ENCODE measurements at places on chromosomes 12 and 14.

GRCh38 chr12:1797011-1797901 lies 23.1 kb upstream of the LRTM2 start:
- no peak for DNase-seq

- DNase-seq, result no peak
Measured at GRCh38 chr14:87830443-87831096, 162.4 kb downstream of the GALC start.

DNA sequence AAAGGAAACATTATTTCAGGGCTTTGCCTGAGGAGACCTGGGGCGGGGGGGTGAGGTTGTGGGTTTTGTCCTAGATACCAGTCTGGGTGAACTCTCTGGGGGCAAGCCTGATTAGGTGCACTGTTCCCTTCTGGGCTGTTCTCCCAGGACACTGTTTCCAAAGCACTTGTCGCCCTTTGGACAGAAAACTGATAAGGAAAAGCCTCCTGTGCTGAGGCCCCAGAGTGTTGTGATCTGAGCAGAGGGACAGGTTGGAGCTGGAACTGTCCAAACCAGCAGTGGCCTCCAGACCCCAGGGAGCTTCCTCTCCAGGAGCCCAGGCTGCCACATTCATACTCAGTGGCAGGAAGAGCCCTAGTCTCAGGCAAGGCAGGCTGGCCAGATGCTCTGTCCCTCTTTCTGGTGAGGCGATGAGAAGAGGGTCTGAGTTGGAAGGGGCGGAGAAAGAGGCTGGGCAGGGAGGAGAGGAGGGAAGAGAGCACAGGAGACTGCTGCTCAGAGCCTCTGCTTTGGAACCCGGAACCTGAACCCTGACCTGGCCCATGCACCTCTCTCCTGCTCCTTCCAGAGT lies 1.9 kb downstream of the GALNT16 start:
- no peak for DNase-seq

DNA sequence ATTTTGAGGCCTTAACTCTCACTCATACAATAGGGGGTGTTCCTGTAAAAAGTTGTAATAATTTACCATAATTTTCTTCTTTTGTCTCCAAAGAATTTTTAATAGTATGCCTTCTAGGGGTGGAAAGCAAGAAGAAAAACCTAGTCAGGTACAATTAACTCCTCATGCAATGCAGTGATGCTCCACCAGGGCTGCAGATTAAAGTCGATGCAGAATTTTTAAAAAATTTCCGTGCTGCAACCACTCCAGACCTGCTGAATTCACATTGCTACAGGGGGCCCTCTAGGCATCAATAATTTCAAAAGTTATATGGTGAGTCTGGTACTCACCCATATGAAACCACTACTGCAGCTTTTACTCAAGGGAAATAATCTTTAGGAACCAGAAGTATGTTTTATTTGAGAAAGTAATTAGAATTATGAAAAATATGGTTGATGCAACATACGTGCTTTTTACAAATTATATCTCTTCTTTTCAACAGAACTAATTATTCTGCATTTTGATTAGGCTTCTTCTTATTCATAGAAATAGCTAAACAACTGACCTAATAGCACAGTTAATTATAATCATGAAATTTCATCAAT lies 353.2 kb downstream of the BCAT1 start:
- DNase-seq, result no peak

DNA sequence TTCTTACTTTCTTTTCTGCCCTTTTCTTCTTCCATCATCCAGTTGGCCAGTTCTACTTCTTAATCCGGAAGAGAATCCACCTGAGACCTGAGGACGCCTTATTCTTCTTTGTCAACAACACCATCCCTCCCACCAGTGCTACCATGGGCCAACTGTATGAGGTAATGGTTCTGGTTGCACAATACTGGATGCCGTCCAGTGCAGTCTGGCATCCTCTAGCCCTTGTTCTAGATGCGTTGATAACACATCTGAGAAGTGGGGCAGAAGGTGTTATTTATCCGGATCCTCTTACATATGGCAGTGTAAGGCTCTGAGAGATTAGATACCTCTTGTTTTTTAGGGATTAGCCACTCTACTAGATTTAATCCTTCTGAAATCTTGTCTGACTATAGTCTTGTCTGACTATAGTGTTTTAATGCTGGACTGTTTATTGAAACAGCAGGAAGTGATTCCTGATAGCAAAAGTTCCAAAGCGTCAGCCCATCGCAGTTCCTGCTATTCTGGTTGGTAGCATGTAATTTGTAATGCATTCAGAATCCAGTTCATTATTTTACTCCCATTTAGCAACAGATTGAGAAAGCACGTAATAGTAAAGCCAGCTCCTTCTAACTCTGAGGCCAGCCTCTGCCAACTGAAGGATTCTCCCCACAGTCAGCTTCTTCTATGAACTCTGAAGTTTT lies 7.9 kb downstream of the GABARAPL1 start:
- DNase-seq, result no peak

- no peak for DNase-seq
Measured at GRCh38 chr14:31419967-31420318, 407 bp downstream of the HEATR5A start.

- no peak for DNase-seq
Measured at GRCh38 chr14:33836900-33837577, 113.8 kb downstream of the EGLN3 start.

DNA sequence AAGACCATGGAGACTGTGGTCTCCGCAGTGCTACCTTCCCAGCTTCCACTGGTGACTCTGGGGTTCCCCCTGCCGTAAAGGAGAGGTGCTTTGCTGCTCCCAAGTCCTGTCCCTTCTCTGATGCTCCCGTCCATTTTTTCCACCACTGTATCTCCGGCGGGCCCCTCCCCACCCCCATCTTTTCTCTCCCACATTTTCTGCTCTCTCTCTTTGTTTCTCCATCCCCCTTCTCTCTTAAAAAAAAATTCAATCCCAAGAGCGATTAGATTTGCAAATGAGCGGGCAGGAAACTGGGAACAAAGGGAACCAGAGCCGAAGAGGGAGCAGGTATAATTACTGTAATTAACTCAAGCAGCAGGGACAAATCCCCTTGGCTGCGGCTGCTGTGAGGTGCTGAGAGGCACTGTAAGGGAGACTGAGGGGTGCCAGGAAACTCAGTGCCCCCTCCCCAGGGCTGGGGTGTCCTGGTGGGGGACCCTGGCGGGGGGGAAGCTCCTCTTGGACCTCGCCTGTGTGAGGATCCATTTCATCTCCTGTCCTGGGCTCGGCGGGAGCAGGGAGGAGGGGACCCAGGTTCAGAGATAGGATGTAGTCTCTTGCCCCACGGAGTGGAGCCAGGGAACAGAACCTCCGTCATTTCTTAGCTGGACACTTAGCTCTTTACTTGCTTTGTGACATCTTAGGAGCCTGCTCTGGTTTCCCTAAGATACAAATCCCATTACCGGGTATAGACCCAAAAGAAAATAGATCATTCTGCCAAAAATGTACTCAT lies 140.4 kb upstream of the NRXN3 start:
- no peak for DNase-seq

DNA sequence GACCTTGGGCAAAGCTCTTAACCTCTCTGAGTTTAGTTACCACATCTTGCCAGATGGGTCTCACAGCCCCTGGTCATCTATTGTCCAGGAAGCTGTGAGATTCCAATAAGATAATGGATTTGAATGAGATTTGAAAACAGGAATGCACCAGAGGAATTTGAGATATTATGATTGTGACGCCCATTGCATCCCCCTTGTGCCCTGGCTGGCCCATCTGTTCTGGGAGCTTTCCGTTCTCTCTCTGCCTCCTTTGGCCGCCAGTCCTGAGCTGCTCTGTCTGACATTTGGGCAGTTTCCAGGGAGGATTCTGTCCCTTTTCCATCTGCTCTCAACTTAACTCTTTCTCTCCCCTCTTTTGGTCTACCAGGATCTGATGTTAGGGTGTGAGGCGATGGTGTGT lies 24.6 kb downstream of the SRRM4 start:
- no peak for DNase-seq

GRCh38 chr14:22510527-22511110 lies 78.4 kb downstream of the DAD1 start:
- DNase-seq, result no peak

DNA sequence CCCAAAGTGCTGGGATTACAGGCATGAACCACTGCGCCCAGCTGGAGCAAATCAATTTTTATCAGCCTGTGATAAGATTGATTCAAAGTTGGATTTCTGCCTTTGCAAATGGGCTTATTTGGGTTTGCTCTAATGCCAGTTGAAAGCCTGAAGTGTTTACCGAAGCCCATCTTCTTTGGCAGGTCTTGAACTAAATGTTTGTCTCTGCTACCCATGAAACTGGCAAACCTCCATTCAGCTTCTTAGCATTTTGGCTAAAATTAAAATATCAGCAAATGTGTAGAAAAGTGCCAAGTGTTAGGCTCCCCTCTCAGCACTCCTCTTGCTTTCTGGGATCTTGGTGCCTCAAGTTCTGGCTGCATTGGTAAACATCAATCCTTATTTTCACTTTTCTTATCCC lies 61.5 kb downstream of the MGAT4C start:
- no peak for DNase-seq

DNA sequence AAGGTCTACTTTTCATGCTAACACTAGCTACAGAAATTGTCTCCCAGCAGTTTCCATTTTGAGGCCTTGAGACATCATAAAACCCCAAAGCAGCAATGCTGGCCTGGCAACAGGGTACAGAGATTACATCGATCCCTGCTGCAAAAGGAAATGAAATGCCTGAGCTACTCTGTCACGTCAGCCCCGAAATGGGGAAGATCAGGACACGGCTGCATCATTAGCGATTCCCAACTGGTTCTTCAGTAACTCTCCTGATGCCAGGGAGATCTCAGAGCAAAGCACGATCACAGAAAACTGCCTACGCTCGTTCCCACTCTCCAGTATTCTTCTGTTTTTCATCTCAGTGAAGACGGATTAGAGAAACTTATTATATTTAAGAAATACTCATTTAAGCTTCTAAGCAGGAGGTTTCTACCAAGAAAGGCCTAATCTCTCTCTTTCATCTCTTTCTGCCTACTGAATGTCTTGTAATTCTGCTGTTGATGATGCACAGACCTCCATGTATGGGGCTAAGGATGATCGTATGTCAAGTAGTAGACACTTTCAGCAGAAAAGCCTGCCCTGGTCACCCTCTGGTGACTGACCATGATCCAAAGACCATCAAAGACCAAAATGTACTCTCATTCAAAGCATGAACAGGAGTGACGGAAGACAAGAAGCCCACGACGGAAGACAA lies 168.5 kb downstream of the RIMBP2 start:
- DNase-seq, result no peak

GRCh38 chr12:3595721-3596120 lies 104.7 kb downstream of the PRMT8 start:
- DNase-seq, result no peak

- no peak for DNase-seq
Measured at GRCh38 chr14:38824706-38825105, 278.3 kb downstream of the SEC23A start.

DNA sequence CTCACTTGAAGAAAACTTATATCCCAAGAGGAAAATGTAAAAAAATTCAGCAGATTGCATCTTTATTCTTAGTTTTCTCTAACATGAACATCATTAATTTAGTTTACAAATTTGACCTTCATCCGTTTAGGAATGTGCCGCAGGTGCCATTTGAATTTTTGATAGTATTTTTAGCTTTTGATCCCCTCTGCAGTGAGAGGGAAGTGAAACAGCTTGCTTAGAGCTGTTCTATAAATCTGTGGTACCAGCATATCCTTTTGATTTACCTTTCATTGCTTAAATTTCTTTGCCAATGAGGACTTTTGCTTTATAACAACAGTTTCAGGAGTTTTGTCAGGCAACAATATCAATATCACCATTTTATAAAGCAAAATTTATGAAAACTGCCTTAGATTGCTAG lies 32.7 kb downstream of the DUSP6 start:
- DNase-seq, result no peak

DNA sequence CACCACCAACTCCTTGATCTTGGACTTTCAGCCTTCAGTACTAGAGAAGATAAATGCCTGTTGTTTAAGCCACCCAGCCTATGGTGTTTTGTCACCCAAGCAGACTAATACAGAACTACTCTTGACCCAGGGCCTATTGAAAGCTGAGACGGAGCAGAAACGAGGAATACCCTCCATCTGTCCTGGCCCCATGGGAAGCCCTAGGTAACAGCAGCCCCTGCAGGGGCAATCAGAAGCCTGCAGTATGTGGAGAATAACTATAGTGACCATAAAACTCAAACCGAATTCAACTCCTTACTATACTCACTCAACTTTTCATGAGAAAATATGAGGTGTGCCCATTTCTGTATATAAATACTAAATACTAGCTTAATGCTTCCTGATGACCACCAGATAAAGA lies 307.4 kb downstream of the NUAK1 start:
- no peak for DNase-seq

GRCh38 chr14:75454963-75455546 lies 27.2 kb downstream of the JDP2 start:
- no peak for DNase-seq

GRCh38 chr14:88312257-88312656 lies 10.8 kb downstream of the KCNK10 start:
- DNase-seq, result no peak

DNA sequence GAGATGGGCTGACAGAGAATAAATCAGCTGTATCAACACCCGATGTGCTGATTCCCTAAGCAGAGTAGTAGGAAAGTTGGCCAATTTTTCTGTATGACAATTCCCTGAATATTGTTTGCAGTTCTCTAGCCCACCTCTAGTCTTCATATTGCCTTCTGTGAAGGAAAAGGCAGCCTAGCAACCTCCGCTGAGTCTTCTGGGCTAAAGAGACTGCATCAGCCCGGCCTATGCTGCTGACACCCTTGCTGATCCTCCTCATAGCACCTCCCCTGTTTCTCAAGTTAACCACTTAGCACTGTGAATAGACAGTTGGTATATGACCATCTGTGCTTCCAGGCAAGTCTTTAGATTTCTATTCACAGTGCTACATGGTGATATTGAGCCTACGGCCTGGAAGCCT lies 161.1 kb upstream of the EGLN3 start:
- no peak for DNase-seq

GRCh38 chr12:263574-263973 lies 938 bp upstream of the SLC6A13 start:
- no peak for DNase-seq

DNA sequence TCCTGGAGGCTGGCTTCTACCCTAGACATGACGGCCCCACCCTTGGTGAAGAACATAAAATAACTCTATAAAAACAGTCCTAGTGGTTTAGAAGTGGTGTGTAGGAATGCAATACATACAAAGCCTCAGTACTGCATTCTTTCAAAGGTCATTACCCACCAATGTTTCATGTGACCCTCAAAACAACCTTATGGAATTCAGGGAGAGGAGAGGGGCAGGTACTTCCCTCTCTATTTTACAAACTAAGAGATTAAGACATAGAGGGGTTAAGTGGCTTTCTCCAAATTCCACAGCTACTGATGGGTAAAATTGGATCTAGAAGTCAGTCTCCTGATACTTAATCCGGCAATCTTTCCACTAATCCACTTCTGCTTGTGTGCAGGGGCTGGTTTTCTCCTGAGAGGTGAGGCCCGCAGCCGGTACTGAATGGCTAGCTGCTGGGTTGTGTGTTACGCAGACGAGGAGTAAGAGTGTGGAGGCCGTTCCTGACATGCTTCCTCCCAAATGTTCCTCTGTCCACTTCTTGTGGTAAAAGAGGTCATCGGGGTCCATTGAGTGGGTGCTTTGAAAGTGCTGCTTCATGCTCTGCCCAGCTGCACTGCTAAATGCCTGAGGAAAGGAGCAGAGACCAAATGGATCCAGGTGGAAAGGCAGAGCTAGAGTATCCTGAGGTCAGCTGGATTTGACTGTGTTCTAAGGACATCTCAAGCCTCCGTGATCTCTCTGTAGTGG lies 16.2 kb downstream of the SLC7A8 start:
- no peak for DNase-seq

All from activated naive CD4-positive, alpha-beta T cell (primary cell).